Activated CD8-positive, alpha-beta memory T cell treated with anti-CD3 and anti-CD28 coated beads for 4 hours (primary cell): ENCODE measurements at places on chromosomes 4 and X.

GRCh38 chr4:99856166-99856565, 38.1 kb downstream of the LAMTOR3 start:
- no peak for DNase-seq

- no peak for DNase-seq
These were observed 61.3 kb downstream of the CENPC start for GRCh38 chr4:67483868-67484602.

DNA sequence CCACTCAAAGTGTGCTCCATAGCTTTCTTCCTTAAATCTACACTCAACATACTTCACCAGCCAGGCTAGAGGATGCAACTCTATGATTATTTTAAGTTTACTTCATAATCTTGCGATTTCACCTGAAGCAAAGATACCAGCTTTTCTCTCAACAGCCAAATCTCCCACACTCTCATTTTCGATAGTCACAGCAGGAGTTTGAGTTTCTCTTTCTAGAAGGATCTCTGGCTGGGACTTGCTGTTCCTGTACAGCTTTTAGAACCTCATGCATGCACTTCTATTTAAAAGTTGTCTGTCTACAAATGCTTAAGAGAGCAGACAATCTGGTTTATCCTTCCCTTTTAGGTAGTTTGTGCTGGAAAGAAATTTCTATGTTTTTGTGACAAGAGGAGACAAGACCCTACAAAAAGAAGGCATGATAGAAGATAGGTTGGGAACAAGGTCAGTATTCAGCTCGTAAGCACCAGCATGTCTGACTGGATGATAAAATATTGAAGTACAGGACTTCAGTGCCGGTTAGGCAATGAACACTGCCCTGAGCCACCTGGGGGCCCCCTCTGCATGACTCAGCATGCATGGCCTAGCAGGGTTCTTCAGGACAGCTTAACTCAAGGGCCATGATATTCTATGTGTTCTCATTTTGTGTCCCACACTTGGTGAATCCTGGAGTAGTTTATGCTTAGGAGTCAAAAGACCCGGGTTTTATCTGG, 65.6 kb downstream of the ATXN3L start:
- no peak for DNase-seq

DNA sequence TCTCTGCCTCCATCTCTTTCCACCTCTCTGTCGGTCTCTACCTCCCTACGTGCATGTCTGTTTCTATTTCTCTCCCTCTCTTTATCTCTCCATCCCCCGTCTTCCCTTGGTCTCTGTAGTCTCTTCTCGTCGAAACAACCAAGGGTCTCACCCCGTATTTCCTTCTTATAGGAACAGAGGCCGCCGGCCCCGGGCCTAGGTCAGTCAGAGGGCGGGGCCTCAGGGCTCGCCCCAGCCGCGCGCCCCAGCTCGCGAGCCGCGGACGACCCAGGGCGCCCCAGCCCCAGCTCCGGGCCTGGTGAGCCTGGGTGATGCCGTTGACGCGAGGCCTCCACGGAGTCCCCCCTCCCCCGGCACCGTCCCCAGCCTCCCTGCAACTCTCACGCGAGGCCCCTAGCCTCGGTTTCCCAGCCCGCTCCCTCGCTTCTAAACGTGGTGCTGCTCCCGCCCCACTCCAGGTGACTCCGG, 6.6 kb downstream of the TIMM17B start:
- no peak for DNase-seq

GRCh38 chrX:132634521-132634920, 145.7 kb upstream of the MBNL3 start:
- DNase-seq, result no peak

DNA sequence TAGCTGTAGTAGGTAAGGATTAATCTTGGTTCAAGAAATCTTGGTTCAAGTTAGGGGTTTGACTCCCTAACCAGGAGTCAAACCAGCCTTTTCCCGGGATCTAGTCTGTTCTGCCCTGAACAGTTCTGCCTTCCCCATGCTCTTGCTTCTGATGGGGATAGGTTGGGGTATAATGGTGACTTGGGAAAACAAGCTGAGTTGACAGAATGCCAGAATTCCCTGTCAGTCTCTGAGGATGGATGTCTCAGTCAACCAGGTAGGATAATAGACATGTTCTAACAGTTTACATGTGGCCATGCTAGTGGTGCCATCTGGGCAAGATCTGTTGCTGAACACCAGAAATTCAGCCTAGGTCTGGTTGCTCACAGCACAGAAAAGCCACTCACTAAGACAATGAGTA, 51.4 kb downstream of the RAB40AL start:
- no peak for DNase-seq

DNA sequence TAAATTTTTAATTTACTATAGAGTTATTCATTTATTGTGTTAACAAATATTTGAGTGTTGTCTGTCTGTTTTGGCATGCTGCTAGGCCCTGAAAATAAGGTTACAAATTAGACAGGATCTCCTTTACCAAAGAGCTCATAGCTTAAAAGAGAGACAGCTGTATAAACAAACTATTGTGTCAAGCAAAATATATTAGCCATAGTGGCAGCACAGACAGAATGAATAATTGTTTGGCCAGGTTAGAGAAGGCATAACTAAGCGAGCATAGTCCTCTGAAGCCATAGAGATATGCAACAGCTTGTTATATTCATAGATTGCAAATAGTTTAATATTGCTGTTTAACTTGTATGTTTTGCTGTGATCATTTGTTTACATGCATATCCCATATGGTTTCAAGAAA, 66.7 kb upstream of the NDUFC1 start:
- DNase-seq, result no peak

- DNase-seq, result no peak
These were observed 284.5 kb downstream of the GASK1B start for GRCh38 chr4:157888281-157888680.

DNA sequence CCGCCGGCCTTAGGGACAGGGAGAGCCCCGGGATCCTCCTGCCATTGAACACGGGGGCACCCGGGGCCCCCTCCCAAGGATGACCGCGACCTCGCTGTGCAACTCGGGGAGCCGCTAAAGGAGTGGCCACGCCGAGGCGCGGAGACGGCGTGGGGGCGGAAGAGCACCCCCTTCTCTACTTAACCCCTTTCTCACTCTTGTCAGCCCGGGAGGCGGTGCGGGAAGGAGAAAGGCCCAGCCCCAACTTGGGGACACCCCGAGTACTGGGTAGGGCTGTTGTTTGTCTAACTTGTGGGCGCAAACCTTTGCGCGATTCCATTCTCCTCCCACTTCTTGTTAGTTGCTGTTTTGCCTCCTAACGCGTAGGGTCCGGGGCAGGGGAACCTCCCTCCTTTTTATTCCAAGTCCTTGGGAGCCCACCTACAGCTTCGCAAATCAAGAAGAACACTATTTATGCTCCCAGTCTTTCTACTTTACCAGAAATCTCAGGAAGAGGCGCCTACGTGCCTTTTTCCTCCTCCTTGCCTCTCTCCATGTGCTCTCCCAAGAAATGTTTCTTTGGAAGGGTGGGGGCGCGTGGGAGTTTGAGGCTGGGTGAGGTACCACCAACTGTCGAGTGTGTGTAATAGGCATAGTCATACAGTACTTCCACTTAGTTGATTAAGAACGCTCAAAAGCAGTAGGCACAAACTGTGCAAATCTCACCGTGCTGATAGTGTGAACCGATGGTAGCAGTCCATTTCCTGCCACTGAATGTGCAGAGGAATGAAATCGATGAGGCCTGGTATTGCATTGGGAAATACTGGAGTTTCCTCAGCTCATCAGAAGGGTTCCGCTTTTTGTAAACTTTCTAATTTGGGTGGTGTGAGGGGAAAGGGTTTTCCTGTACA, 813 bp downstream of the DIAPH2 start:
- DNase-seq, result no peak

- DNase-seq, result no peak
These were observed 81.8 kb downstream of the FRYL start for GRCh38 chr4:48698029-48698971.

DNA sequence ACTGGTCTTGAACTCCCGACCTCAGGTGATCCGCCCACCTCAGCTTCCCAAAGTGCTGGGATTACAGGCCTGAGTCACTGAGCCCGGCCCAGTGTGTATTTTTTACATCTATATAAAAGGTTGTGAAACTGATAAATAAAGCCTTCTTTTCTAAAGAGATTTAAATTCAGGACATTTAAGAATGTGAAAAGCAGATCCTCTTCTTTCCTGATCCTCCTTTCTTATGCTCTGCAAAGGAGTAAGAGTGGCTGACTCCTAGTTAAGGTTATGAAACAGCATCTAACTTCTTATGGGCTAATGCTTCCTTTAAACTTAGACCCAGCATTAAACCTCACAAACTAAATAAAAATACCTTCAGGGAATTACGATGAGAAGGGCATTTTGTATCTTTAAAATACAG, 197.7 kb upstream of the MAB21L2 start:
- no peak for DNase-seq

DNA sequence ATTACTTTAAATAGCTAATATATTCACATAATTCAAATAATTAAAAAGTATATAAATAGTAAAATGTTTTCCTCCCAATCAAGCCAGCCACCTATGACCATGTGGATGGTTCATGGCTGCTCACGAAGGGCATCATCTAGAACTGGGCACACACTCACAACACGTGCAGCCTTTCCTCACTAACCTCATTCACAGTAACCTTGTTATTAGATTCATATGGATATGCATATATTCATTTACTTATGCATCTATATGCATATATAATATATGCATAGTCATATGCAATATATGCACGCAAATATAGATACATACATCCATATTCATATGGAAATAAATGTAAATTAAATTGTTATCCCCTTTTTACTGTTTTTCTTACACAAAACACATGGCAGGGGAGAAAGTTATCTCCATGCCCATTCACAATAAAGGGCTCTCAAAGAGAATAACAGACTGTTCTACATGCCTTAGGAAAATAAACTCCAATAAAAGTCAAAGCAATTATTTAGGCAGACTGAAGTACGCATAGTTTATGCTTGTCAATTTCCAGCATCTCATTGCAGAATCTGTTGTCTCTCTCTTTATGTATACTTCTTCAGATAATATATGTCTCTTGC, 163.9 kb upstream of the ADGRL3 start:
- DNase-seq, result no peak

GRCh38 chr4:152805818-152806217, 26.1 kb downstream of the ARFIP1 start:
- DNase-seq, result no peak

GRCh38 chr4:128323401-128323800, 35.8 kb upstream of the PGRMC2 start:
- DNase-seq, result no peak

GRCh38 chr4:55117511-55117910, 7.9 kb downstream of the KDR start:
- DNase-seq, result no peak

DNA sequence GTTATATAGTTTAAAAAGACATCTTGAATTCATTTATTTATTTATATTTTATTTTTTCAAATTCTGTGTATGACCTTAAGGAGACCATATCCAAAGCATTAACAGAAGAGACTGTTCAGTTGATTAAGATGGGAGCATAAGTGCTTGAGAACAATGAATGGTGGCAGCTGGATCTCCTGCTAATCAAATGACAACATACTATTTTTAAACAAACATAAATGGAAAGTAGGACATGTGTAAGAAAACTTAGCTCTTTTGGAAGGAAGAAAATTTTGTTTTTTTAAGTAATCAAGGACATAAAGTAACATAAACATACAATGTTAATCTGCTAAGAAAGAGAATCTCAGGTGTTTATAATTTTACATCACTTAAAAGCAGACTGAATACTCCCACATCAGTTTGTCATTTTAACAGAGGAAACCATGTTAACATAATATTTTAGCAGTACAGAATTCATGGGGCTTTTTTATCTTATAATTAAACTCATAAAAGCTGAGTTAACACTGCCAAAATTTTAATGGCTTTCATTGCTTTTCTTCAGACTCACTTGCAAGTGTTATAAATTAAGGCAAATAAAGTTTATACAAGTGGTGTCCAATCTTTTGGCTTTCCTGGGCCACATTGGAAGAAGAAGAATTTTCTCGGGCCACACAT, 95.1 kb downstream of the MAD2L1 start:
- no peak for DNase-seq

- DNase-seq, result no peak
These were observed at the start of gene NWD2 for GRCh38 chr4:37244583-37245390. NWD2 (plus strand) TSS chr4:37244743; CDS start chr4:37245068, 325 bp downstream.

GRCh38 chrX:73847991-73848390, 285.0 kb downstream of the CHIC1 start:
- DNase-seq, result no peak

- no peak for DNase-seq
These were observed 91.5 kb downstream of the ELOVL6 start for GRCh38 chr4:110106931-110107296.

GRCh38 chrX:147322496-147322895, 508.0 kb upstream of the CXorf51A start:
- DNase-seq, result no peak

- DNase-seq, result no peak
These were observed 144.0 kb downstream of the ADAM29 start for GRCh38 chr4:175062183-175062592.

DNA sequence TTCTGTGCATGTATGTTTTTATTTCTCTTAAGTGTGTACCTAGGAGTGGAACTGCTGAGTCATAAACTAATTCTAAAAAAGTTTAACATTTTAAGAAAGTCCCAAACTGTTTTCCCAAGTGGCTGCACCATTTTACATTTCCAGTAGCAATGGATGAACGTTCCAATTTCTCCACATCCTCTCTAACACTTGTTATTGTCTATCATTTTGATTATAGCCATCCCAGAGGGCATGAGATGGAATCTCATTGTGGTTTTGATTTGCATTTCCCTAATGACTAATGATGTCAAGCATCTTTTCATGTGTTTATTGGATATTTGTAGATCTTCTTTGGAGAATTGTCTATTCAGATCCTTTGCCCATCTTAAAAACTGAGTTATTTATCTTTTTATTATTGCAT, 82.5 kb downstream of the PPEF1 start:
- no peak for DNase-seq

GRCh38 chrX:39816871-39817731, 280.7 kb downstream of the BCOR start:
- no peak for DNase-seq

- DNase-seq, result no peak
These were observed 2.1 kb upstream of the MTNR1A start for GRCh38 chr4:186557486-186557885.

GRCh38 chr4:23737571-23737970, 152.3 kb downstream of the PPARGC1A start:
- DNase-seq, result no peak

- no peak for DNase-seq
These were observed 154.5 kb downstream of the SPOCK3 start for GRCh38 chr4:167079762-167080161.

DNA sequence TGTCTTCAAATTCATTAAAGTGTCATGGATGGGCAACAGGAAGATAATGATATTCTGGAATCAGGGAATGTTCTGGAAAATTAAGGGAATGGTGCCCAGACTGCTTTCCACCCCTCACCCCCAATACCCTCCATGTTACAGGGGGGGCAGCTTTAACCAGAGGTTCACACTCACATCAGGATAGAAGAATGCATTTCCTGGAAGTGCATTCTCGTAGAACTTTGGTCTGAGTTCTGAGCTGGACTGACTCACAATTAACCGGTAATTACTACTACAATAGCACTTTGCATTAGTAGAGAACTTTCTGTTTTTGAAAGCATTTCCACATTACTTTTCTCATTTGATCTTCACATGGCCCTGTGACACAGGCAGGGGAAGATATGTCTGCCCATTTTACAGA, 52.5 kb upstream of the SHISA3 start:
- no peak for DNase-seq
